Activated CD8-positive, alpha-beta memory T cell treated with anti-CD3 and anti-CD28 coated beads, Interleukin-2, amount 50 U/mL, for 48 hours (primary cell): ENCODE measurements at places on chromosomes 11 and 22.

DNA sequence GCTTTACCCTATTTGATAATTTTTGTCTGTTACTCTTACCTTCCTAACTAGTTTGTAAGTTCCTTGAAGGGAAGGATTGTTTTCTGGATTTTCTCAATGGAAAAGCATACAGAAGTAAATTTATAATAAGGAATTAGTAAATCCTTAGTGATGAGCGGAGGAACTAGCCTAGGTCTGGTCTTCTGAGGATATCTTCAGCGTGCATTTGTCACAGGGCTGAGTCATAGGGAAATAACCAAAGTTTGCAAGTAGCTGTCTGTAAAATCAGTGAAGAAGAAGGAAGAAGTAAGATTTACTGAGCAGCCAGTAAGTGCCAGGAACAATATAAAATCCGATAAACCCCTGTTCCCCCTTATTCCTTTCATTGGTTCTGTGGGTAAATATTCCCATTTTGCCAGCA lies 162.7 kb upstream of the SORL1-AS1 start:
- no peak for DNase-seq

DNA sequence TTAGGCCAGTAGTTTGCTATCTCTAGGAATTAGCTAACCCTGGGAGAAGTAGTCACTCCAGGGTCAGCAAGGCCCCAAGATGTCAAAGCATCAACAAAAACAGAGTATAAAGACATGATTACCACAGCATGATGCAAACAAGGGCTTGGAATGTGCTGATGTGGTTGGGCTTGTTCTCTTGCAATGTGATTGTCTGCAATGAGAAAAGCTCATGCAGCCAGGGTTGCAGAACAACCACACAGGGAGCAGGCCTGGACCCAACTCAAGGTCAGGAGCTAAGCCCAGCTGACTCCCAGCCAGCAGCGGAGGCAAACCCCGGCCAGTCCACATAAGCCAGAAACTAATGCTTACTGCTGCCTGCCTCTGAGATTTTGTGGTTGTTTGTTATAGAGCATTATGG lies 132.4 kb upstream of the ZC3H12C start:
- no peak for DNase-seq

- no peak for DNase-seq
Measured at GRCh38 chr11:88418508-88418907, 81.0 kb upstream of the CTSC start.

DNA sequence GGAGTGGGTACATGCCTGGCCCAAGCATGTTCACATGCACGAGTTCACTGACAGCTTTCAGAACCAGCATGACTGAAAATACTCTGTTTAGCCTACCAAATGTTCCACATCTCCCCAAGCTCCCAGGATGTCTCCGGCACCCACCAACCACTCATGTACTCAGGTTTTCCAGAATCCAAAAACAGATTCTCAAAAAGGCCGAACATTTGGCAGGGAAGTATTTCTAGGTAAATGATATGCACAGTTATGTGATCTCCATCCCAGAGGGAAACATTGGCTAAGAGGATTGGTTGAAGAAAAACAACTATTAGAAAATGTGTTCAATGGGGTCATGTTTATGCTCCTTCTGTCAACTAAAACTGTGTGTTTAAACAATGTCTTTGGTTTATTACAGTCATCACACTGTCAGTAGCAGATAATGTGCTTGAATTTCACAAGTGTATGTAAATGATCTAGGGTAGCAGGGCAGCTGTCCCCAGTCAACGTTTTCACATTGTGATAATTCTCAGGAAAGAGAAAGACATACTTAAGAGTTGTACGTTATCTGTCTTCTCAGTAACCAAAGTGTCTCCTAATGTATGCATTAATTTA lies 52.3 kb downstream of the BARX2 start:
- no peak for DNase-seq

- no peak for DNase-seq
Measured at GRCh38 chr11:67627812-67628624, 1.7 kb downstream of the NUDT8 start.

- no peak for DNase-seq
Measured at GRCh38 chr11:128902515-128903066, 11.4 kb downstream of the KCNJ5 start.

DNA sequence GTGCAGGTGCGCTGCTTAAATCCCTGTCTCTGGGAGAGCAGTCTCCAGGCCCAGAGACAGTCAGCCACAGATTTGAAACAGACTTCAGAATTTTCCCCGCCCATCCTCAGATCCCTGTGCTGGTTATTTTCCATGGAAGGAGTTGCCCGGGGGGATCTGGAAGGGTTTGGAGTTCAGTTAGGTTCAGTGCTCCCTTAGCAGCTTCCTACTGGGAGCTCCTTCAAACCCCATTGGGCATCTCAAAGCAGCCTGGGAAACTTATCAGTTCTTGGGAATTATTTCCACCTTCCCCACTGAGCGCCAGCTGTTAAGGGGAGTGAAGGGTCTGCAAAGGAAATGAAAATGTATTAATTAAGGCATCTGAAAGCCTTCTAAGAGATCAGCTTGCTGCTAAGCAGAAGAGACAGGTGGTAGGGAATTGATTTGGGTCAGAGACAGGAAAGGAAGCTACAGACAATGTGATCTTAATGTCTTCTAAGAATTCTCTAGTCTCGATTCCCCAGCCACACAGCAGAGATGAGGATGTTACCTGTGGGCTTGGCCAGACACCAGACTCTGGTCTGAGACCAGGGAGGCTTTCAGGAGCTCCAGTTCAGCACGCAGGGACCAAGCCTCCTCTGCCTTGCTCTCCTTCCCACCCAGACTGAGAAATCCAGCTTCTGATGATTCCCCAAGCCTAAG lies 106.2 kb upstream of the TBCEL start:
- DNase-seq = no peak

DNA sequence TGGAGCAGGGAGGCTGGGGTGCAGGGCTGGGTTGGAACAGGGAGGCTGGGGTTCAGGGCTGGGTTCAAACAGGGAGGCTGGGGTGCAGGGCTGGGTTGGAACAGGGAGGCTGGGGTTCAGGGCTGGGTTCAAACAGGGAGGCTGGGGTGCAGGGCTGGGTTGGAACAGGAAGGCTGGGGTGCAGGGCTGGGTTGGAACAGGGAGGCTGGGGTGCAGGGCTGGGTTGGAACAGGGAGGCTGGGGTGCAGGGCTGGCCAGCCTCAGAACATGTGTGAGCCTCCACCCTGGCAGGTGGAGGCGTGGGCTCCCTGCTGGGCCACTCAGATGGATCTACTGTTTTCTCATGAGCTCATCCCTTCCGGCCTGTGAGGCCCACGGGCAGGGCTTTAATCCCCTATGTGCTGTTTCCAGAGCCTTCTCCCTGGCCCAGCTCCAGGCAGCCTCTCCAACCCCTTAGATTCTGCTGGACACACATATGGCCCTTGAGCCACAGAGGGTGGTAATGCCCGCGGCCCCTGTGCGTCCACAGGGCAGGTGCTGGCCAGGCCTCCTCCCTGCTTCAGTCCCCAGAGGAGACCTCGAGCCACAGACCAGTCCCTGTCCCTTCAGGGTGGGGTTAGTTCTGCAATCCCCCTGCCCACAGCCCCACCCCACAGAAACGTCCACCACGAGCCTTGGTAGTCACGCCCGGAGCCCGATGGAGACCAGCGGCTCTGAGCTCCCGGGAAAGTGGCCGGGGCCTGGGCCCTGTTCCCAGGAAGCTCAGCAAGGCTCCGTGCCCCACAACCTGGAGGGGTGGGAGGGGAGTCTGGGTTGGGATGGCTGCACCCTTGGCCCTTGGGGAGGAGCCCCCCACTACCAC lies 197.9 kb downstream of the BRD1 start:
- no peak for DNase-seq

- DNase-seq = no peak
Measured at GRCh38 chr11:5851002-5851401, 6.5 kb downstream of the OR52E8 start.
